ENCODE measurements at places on chromosomes 4 and X.

DNA sequence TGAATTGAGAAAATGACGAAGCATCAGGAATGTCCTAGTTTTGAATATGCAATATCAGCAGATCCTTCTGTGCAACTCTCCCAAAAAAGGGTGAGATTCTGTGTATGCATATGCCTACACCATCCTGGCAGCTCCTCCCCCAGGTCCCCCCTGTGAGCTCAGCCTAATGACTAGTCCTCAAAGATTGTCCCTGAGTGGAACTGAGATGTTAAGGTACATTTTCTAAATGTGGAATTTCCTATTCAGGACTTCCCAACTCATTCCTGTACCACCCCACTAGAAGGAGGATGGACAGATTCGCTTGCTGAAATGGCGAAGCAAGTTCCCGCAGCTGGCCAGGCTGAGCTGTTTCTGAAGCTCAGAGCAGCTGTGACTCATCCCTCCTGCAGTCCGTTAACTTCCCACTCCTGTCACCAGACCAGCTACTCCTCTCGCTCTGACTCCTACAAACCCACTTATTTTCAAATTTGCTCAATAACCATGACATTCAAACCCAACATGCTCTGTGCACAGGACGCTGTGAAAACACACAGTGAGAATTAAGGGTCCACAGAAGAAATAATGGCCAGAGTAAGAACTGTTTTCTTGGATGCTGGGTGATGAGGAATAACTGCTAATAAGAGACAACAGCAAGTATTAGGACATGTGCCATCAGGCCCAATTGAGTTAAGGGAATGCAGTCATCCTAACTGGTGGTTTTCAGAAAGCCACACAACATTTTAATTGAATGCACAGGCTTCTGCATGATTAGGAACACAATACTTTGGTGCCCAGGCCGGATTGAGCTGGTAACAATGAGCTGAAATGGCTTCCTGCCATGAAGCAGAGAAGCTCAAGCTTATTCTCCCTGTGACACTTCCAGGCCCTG lies 40.0 kb upstream of the IRF2 start:
- DNase-seq: no peak

DNA sequence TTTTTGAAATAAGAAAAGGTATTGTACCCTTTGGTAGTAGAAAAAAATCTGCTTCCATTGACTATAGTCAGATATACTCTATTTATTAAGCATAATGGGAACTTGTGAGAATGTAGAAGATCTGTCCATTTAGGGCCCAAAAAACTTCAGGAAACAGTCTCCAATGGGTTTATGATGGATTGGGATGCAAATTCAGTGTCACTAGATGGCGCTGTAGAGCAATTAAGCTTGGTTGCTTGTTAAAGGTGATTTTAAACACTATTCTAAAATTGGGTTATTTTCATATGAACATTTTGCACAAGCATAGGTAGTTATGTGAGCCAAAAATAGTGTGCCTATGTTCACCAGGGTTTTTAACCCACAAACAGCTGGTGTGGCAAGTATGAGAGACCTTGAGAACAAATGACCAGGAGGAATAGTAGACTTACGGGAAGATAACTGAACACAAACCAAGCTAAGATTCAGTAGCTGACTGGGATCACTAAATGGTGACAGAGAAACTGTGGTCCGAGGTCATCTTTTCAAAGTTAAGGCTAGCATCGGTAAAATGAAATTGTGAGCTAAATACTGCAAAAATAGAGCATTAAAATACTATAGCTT lies 80.3 kb upstream of the LSM6 start:
- DNase-seq: peak; percentile 64

DNA sequence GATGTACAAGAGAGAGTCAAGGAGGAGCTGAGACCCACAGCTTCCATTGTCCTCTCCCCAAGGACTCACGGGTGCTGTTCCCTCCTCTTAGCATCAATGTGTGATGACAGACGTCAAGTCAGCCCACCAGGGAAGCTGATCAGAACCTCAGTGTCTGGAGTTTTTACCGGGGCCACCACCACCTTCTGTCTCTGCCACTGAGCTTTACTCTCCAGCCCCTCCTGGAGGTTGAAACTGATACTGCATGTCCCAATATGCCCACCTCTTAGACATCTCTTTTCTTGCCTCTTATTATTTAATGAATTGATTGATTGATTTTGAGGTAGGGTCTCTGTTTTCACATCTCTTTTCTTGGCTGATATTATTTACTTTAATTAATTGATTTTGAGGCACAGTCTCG lies 10.3 kb upstream of the AKAP17A start:
- peak; percentile 44 for DNase-seq

GRCh38 chr4:176238157-176238610 lies 30.8 kb downstream of the ASB5 start:
- peak; percentile 20 for DNase-seq

- peak; percentile 38 for DNase-seq
Measured at GRCh38 chrX:111519215-111519614, 7.8 kb downstream of the SERTM2 start.

DNA sequence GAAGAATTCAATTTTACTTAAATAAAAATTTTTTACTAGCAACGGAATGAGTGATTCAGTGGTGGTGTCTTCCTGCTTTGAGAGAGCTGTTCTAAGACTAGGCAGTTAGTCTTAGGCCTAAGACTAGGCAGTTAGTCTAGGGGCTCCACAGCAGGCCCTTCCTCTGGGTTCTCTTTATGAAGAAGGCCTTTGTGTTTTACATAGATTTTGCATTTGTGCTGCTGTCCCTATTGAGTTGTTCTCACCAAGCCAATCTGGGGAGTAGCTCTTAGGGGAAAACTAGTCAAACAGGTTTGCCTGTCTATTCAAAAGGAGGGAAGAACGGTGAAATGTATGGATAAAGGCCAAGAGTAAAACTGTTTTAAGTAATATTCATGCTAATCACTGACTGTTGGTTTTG lies 7.6 kb downstream of the UGT8 start:
- no peak for DNase-seq

GRCh38 chr4:84952776-84953175 lies 13.7 kb downstream of the WDFY3 start:
- no peak for DNase-seq

DNA sequence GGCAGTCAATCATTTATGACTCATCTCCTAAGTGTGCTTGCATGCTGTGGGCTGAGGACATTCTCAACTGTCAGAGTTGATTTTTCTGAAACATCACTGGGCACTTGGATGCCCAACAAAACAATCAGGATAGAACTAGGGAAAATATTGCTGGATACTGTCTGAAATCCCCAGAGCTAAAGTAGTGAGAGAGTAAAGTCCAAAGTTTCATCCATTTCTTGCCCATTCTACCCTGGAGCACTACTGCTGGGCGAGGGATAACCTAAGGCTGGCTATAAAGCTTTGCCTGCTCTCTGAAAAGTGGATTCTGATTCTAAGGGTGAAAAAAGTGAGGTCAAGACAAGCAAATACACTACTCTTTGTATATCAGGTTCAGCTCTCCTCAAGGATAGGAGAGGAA lies 279.6 kb upstream of the EDA2R start:
- no peak for DNase-seq

DNA sequence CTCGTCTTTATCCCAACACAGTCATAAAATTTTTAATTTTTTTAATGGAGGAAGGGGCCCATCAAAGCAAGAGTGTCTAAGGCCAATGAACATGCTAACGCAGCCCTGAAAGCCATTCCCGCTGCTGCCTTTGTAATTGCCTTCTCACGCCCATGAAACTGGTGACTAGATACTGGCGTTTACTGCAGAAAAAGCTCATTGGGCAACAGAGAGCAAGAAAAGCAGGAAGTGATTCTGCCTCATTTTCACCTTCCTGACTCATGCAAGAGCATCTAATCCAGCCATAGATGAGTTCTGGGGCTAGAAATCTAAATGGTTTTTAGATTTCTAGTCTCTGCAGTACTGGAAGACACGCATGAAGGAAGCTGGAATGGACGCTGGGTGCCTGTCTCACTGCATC lies 72.5 kb downstream of the ANXA3 start:
- no peak for DNase-seq

- no peak for DNase-seq
Measured at GRCh38 chrX:13803116-13803515, 13.8 kb downstream of the GPM6B start.

DNA sequence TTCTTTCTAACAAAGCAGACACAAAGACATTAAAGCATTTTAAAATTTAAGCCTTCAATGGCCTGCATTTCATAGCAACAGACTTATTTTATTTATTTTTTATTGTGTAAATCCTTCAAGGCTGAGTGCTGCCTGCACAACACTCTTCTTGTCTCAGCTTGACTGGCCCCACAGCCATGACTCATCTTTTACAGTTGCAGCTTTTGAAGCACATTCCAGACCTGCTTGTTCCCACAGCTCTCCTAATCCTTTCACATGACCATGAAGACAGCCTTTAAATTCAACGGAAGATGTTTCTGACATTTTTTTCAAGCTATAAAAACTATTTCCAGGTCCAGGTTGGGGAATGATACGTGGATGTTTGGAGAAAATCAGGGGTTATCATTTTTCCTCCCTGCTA lies 276.9 kb upstream of the TACR3 start:
- DNase-seq: no peak

DNA sequence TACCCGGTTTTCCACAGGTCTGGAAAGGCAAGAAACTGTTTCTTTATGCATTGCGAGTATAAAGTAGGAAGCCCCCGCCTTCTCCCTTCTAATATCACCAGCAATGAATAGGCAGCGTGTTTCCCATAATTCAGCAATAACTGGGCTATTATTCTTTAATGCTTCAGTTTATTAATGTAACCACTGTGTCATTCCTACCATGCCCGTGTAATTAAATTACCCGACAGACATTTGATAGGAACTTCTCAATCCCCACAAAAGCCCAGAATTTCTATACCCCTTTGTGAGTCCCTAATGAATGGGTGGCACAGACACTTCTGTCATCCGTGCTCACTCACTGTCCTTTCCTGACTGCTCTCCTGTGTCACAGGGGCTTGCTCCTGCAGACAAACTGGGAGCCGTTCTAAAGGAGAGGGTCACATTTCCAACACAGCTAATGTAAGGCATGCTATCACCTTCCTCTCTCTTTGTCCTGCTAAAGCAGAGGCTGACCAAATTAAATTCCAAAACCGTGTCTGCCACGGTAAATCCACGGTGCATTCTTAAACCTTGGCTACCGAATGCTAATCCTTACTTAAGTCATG lies 108.5 kb upstream of the MID1 start:
- no peak for DNase-seq

DNA sequence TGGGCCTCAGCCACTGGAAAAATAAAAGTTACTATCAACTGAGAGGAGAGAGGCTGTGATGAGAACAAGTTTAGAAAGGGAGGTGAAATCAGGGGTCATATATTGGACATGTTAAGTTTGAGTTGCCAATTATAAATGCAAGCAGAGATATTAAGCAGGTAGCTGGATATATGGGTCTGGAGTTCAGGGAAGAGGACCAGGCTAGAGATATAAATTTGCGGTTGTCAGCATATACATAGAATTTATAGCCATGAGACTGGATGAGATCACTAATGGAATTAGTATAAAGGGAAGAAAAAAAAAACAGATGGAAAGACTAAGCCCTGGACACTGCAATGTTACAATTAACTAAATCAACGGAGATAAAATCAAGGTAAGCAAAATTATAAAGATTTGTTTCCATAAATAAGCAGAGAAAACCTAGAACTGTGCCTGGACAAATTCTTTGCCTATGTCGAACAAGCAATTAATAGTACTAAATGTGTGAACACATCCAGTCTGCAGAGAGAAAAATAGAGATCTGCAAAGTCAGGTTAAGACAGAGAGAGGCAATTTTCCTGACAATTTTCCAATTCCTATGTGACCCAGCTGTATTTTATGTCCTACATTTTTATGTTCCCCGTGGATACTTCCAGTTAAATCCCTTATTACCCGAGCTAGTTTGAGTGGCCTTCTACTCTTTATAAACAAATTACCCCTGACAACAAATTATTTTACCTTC lies 265.4 kb downstream of the GASK1B start:
- DNase-seq: no peak

GRCh38 chr4:39641451-39641850 lies 2.8 kb upstream of the SMIM14 start:
- no peak for DNase-seq

- no peak for DNase-seq
Measured at GRCh38 chr4:53100501-53101190, 238.5 kb downstream of the RASL11B start.

DNA sequence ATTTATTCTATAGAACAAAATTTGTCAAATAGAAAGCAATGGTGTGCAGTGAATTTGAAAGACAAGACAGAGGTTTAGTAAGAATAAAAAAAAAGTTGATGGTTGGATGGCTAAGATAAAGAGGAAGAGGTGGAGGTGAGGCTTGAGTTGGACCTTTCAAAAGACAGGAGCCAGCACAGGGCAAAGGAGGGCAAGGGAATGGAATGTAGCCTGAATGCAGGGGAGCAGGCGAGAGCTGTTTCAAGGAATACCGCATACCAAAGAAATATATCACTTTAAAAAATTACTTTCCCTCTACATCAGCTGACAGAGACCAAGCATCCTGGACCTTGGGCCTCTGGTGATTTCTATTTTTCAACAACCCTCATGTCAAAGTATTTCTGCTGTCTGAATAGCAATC lies 38.0 kb upstream of the CXXC4 start:
- no peak for DNase-seq

DNA sequence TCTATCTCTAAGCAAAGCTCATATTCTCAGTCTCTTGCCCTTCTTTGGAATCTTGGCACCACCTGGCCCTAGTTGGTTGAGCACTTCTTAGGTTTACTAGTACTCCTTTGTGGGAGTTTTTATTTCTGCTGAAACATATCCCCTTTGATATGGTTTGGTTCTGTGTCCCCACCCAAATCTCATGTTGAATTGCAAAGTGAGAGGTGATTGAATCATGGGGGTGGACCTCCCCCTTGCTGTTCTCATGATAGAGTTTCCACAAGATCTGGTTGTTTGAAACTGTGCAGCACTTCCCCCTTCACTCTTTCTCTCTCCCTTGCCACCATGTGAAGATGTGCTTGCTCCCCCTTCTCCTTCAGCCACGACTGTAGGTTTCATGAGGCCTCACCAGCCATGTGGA lies 22.2 kb upstream of the SYNPO2 start:
- DNase-seq: no peak

GRCh38 chr4:149799546-149799945 lies 16.1 kb downstream of the IQCM start:
- DNase-seq: no peak

- no peak for DNase-seq
Measured at GRCh38 chr4:120329386-120329785, 262.7 kb upstream of the MAD2L1 start.

- DNase-seq: peak; percentile 15
Measured at GRCh38 chr4:76028350-76028765, 5.1 kb upstream of the CXCL10 start.

GRCh38 chr4:178347111-178347510 lies 904.9 kb upstream of the AGA start:
- no peak for DNase-seq

- DNase-seq: no peak
Measured at GRCh38 chr4:113739197-113739596, 22.3 kb downstream of the CAMK2D start.

DNA sequence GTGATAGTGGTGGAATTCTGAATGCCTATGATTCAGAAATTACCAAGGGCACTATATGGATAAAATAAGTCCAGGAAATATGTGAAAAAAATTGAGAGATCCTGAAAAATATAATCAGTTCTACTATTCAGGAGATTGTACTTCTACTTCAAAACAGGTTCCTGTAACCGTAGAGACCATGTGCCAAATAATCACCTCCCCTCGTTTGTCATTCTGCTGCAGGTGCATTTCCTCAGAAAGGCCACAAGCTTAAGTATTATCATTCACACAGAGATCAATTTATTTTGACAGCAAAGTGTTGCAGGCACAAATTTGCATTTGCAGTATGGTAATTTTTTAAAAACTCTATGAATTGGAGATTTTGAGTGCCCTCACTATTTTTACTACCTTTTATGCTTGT lies 1000.0 kb downstream of the CCSER1 start:
- no peak for DNase-seq

Data from NCI-H1092 treated with DMSO at 0.1 percent for 48 hours (cell line).